Hematopoietic multipotent progenitor cell treated with erythropoietin and hydrocortisone succinate and interleukin-3 and kit ligand, for 8 days (in vitro differentiated cells): ENCODE measurements at places on chromosomes 2 and 18.

- no peak for DNase-seq
Measured at GRCh38 chr2:42895791-42896135, 103.4 kb upstream of the HAAO start.

DNA sequence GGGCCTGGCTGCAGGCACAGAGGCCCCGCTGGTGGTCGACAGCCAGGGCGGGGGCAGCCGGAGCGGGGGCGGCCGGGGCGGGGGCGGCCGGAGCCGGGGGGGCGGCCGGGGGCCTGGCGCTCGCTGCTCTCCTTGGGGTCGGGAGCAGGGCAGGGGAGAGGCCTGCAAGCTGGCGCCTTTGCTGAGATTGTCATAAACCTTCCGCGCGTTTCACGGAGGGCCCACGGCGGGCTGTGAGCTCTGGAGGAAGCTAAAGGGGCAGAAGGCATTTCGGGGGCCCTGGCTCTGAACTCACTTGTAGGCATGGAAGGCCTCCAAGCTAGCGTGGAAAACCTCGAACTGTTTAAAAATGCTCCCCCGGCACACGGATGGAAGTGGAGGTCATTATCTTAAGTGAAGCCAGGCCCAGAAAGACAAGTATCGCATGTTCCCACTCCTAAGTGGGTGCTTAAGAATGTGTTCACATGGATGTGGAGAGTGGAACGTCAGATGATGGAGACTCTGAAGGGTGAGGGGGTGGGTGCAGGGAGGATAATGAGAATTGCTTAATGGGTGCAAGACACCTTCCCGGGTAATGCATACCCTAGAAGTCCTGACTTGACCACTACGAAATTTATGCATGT lies 629 bp downstream of the PRELID3A start:
- DNase-seq: no peak

DNA sequence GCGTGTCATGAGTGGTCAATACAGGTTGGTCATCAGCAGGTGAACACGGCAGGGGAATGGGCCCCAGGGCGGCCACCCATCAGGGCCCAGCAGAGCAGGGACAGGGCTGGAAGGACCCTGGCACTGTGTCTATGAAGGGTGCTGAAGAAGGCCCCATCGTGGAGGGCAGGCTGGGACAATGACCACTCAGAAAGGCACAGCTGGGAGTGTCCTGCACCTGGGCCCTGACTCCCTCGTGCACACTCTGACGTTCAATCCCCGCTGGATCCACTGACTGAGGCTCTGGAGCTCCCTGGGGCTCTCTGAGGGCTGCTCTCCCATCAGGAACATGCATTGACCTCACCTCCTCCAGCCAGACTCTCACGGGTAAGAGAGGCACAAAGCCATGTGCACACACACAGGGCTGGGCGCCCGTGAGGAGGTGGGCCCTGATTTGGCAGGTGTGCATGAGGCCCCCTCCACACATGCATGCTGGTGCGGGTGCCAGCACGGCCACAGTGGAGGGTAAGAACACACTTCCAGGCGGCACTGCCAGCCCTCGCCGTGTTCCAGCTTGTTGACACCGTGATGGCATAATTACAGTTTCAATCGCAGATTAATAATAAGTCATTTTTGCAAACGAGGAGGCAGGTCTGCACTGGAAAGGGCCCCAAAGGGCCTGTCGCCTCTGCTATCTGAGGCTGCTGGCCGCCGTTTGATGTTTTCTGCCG lies 58.5 kb downstream of the SMAD7 start:
- DNase-seq: no peak

DNA sequence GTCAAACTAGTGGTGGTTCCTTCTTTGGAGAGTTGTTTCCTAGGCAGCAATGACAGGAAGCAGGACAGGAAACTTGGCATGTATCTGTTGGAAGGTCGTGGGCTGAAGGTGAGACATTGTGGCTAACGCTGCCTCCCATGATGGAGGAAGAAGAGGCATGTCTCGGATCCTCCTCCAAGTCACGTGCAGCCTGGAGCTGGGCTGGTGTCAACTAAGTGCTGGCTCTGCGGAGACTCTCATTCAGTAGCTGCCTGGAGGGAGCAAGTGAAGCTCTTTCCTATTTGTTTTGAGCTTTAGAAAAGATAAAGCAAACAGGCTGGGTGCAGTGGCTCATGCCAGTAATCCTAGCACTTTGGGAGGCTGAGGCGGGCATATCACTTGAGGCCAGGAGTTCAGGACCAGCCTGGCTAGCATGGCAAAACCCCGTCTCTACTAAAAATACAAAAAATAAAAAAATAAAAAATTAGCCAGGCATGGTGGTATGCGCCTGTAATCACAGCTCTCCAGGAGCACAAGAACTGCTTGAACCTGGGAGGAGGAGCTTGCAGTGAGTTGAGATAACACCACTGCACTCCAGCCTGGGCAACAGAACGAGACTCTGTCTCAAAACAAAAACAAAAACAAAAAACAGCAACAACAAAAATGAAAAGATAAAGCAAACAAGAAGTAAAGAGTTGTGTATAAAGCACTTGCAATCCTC lies 28.2 kb upstream of the INO80C start:
- DNase-seq: no peak

GRCh38 chr2:60966507-60967405 lies 50.8 kb upstream of the PEX13 start:
- no peak for DNase-seq

- no peak for DNase-seq
Measured at GRCh38 chr2:41716497-41716896, 331.3 kb upstream of the PKDCC start.

DNA sequence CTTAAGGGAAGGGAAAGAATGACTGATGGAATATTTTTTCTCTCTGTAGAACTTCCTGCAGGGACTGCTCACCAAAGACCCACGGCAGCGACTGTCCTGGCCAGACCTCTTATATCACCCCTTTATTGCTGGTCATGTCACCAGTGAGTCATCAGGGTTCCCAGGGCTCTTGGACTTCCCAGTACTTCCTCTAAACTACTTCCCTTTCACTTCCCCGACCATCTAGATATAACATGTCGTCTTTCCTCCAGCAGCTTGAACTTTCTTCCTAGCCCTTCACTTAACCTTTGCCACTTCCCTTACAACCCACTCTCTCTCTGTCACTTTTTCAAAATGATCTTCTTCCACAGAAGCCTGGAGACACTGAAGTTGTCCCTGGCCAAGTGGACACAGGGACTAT lies 7.2 kb downstream of the STK36 start:
- DNase-seq: no peak

- no peak for DNase-seq
Measured at GRCh38 chr2:242030858-242031257, 161.3 kb downstream of the RTP5 start.
